ENCODE measurements at places on chromosomes 7 and 10. TPM values are rescaled to one million over a fixed set of nuclear protein-coding genes. Genes with fewer than 3 reads are reported as not detected.

The COL28A1 gene
- total RNA-seq = 3.2 TPM

DNA sequence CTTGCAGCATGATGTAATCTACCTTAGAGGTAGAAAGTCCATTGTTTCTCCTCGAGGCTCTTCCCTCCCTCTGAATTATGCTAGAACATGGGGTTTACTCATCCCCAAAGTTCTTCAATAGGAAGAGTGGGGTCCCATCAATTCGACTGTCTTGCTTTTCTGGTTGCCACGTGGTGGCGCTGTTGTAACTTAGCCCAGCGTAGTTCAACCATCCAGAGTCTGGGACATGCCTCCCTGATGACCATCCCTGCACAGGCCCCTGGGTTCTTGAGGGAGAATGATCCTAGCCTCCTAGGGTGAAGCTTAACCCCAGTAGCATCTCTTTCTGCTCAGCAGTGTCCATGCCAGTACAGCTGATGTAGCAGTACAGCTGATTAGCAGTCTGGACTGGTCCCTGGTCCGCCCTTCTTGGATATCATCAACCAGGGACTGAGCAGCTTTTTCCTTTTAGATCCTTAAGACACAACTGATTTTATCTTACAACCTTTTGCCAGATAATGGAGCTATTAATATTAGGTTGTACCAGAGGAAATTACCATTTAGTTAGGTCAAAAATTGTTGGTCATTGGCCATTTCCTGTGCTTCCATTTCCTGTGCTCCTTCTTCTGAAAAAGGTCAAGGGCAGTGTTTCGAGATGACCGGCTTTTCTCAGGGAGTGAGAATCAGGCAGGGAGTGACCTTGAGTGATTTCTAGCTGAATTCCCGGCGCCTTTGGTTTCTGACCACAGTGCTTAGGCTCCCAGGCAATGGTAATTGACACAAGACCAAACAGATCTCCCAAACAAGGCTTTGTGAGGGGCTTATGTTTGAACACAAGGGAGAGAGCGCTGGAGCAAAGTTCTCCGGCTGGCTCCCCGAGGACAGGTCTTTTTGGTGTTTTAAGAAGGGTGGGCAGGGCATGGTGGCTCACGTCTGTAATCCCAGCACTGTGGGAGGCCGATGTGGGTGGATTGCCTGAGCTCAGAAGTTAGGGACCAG, 65.4 kb downstream of the TACC2 start:
- peak; percentile 58 for DNase-seq

DNA sequence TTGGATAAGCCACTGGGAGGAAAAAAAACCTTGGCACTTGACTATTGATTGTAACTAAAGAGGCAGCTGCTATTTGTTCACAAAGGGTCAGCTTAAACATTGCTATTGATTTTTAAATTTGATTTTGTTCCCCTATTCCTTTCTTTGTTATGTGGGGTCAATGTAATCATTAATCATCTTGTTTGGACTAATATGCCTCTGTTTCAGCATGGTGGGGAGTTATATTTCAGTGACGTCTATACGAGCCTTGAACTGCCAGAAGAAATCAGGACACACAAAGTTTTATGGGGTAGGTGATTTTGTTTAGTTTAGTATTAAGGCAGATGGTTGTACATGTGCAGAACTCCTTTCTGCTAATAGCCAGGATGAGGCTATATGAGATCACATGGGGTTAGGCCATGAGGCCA, 7.5 kb downstream of the AS3MT start:
- no peak for DNase-seq

DNA sequence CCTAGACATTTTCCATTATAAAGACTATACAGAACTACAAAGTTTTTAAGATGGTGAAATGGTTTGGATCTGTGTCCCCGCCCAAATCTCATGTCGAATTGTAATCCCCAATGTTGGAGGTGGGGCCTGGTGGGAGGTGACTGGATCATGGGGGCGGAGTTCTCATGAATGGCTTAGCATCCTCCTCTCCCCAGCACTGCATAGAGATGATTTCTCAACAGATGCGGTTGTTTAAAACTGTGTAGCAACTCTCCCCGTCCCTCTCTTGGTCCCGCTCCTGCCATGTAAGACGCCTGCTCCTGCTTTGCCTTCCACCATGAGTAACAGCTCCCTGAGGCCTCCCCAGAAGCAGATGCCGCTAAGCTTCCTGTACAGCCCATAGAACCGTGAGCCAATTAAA, 1.6 kb downstream of the FAM133B start:
- no peak for DNase-seq

The EGR2 gene
- total RNA-seq = 0.68 TPM

The STK32C gene
- total RNA-seq = 16.0 TPM

DNA sequence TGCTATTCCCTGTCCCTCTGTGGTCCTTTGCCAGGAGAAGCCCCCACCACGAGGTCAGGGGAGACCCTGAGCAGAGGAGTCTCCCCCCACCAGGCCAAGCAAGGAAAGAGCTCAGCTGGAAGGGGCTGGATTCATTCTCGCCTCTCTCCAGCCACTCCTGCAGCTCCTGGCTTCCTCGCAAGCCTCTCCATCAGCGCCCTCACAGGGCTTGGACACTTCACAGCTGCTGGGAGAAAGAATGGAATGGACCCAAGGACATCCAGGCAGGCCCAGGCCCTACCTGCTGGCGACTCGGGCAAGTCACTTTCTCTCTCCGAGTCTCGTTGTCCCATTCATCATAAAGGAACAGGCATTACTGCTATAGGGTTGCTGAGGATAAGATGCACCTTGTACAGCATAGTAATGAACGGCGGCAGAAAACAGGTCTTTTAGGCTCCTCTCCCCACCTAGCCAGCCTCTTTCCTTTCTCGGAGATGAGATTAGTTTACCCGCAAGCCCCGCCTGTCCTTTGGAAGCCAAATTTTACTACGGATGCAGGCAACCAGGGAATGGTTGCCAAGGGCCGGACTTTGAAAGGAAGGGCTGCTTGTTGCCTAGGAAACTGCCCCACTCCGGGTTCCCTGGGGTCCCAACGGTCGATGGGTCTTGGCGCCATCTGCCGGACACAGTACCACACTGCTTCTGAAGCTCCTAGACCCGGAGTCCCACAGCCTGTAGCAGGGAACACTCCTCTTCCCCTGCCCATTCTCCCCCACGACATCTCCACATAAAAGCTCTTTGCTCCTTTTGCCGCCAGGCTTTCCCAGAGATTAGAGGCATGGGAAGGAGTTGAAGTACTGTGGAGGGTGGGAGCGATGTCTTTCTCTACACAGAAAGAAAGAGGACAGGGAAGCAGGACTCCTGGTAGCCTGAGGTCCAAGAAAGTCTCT, 22.3 kb downstream of the IMPDH1 start:
- DNase-seq = peak; percentile 80

DNA sequence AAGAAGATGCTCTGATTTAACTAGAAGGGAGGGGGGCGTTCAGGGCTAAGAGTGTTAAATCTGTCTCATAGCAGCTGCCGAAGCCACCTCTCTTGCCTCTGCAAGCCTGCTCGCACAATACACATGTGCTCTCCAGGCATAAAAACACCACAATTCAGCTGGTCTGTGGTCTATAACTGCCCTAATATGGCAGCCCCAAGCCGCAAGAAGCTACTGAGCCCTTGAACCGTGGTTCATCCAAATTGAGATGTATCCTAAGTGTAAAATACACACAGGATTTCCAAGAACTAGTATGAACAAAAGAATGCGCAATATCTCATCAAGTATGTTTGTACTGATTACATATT, 70.8 kb upstream of the FGFR2 start:
- DNase-seq = no peak

DNA sequence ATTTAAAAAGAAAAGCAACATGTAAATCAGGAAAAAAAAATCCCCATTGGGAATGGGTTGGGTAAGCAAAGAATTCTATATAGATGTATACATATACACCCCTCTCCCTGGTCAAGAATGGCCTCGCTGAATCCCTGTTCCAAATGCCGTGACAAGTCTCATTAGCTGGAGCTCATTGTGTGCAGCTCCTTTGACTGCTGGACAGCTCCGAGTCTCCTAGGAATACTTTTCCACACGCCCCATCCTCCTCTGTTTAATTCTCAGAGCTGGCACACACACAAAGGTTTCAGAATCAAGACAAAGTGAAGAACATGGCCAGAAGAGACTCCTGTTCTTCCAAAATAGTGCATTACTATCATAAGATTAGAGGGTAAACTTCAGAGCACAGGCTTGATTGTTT, 130.9 kb upstream of the MKLN1 start:
- no peak for DNase-seq

DNA sequence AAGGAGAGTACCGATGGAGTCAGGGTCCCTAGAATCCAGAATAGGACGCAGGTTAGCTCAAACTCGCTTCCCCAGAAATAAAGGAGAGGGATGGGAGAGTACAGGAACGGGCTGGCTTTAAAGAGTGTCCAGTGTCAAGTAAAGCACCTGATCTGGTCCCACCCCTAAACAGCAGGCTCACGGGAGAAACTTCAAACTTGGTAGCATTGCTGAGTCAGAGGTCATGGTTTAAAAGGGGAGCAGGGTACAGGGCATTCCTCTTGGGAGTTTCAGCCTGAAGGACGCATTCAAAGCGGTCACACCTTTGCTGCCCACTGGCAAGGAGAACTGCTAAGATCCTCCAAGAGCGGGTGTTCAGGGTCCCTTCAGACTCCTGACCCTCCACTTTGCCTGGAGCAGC, 140.7 kb downstream of the GLI3 start:
- no peak for DNase-seq

The NUDT13 gene
- 0.78 TPM for total RNA-seq

Measured in Calu3 (cell line).